ENCODE measurements at places on chromosomes 3 and 15. TPM values are rescaled to one million over a fixed set of nuclear protein-coding genes. Genes with fewer than 3 reads are reported as not detected.

- no peak for DNase-seq
Measured at GRCh38 chr3:141849056-141849815, 27.2 kb upstream of the ATP1B3 start.

GRCh38 chr3:41188306-41188705 is 11.0 kb upstream of the CTNNB1 start:
- DNase-seq: no peak

- DNase-seq: no peak
Measured at GRCh38 chr15:95712785-95713184, 617.7 kb upstream of the NR2F2 start.

- DNase-seq: no peak
Measured at GRCh38 chr15:63752979-63753378, 80.8 kb downstream of the HERC1 start.

DNA sequence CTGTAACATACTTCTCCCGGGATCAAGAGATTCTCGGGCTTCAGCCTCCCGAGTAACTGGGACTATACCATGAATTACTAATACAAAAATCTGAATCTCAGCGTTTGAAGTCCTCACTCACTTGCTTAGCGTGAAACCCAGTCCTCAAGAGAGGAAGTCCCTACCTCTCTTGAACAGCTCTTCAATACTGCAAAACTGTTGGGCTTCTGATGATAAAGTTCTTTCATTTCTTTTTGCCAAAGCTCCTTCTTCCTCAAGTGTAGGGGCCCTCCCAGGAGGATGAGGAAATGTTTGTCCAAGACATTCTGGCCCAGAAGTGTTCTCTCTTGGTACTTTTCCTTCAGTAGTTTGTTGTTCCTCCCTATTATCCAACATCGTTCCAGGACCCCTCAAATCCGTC is 48.5 kb downstream of the FMN1 start:
- no peak for DNase-seq

DNA sequence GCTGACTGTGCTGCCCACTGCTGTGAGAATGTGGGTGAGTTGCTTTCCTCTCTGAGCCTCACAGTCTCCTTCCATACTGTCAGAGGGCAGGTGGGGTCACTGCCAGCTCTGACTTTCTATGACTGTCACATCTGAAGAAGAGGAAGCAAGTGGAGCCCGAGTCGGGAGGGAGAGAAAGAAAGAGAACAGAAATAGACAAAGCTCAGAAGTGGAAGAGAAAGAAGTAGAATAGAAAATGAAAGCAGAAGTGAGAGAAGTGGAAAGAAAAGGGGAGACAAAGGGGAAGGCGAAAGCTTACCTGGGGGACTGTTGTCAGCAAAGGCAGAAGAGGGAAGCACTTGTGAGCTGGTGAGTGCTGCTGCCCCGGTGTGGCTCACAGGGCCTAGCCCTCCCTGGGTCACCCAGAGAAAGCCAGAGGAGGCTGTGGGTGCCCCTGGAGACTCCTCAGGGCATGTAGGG is 57.9 kb downstream of the EPHB1 start:
- no peak for DNase-seq

- DNase-seq: peak; percentile 89
Measured at GRCh38 chr3:190566043-190566933, 52.4 kb downstream of the IL1RAP start.

- DNase-seq: no peak
Measured at GRCh38 chr3:101377796-101378195, 57.4 kb upstream of the IMPG2 start.

GRCh38 chr15:57919754-57920153 is 145.8 kb downstream of the ALDH1A2 start:
- DNase-seq: no peak

DNA sequence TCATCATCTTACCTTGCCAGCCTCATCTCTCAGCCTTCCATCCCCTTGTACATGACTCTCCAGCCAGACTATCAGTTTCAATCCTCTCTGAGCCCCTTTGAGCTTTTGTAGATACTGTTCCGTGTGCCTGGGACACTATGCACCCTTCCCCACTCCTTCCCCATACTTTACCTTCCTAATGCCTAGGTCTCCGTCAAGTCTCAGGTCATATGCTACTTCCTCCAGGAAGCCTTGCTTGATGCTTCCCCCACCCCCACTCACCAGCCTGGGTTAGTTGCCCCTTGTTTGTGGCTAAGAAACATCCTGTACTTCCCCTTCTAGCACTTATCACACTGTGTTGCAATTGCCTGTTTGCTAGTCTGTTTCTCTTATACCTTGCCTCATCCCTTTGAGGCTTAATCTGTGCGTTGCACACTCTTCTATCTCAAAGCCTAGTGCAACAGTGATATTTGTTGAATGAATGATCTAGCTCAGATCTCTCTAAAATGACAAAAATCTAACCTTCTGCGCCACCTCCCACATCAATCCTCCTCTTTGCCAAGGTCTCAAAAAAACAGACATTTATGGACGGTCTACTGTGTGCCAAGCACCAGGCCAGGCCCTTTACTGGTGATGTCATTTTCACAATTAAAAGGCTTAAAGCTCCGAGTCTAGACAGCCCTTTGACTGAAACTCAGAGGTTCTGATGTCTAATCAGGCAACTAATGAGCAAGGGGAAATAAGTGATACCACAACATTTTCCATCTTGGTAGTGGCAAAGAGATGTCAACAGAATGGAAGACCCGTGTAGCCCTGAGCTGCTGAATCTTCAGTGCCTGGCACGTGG is 6.5 kb upstream of the USP3 start:
- peak; percentile 62 for DNase-seq

DNA sequence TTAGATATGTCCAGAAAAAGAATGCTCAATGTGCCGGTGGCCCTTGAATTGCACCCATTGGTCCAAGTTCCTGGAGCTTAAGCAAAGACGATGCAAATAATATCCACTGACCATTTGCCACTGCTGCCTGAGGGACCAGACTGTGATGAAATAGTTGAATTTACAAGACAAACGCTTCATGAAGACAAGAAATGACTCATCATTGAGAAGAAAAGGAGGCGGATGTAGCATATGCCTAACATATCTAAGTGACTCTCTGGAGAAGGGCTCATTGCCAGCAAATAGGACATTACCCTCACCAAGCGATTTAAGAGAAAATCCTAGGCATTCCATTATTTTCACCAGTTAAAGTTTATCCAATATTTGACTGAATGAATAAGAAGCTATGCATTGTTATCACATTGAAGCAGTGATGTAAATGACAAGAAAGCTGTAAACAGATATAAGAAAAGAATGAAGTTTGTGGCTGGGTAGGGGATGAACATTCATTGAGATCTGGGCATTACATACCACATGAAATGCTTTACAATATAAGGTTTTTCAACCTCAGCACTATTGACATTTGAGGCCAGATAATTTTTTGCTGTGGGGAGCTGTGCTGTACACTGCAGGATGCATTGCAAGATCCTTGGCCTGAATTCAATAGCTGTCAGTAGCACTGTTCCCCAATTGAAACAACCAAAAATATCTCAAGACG is 48.9 kb upstream of the CPNE4 start:
- no peak for DNase-seq

GRCh38 chr3:99823723-99824711 is 6.4 kb downstream of the CMSS1 start:
- DNase-seq: no peak

DNA sequence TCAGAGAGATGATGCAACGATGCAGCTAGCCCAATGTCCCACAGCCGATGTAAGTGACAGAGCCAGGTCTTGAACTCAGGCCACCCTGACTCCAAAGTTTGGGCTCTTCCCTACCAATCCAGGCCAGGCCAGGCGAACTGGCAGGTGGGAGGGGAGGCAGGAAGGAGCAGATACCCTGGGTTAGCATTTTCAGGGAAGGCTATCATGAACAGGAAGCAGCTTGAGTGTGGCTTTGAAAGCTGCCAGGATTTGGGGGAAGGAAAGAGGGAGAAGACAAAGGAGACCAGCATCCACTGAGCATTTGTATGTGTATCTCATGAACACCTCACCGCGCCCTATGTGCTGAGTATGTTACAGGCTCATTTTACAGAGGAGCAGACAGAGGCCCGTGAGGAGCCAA is 38.8 kb downstream of the LMCD1 start:
- no peak for DNase-seq

DNA sequence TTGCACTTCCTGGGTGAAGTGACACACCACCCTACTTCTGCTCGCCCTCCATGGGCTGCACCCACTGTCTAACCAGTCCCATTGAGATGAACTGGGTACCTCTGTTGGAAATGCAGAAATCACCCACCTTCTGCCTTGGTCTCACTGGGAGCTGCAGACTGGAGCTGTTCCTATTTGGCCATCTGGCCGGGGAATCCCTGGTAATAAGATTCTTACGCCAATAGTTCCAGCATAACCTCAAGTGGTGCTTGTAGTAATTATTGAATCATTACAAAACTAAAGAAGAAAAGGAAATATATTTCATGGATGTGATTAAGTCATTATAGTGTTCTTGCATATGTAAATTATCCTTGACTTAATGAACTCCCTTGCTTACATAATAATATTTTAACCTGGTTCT is 841.9 kb downstream of the CADM2 start:
- DNase-seq: no peak

DNA sequence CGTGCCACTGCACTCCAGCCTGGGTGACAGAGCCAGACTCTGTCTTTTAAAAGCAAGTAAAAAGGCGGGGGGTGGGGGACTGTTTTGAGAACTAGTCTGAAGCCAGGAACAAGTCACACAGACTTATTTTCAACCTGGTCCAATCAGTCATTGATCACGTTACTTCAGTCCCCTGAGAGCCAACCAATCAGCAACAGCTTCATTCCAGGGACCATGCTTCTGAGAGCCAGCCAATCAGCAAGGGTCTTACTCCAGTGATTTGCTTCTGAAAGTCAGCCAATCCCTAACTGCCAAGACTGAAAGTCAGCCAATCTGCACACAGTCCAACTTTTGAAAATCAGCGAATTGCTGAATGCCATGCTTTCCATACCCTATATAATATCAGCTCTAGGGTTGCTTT is 48.6 kb upstream of the C15orf39 start:
- DNase-seq: no peak

DNA sequence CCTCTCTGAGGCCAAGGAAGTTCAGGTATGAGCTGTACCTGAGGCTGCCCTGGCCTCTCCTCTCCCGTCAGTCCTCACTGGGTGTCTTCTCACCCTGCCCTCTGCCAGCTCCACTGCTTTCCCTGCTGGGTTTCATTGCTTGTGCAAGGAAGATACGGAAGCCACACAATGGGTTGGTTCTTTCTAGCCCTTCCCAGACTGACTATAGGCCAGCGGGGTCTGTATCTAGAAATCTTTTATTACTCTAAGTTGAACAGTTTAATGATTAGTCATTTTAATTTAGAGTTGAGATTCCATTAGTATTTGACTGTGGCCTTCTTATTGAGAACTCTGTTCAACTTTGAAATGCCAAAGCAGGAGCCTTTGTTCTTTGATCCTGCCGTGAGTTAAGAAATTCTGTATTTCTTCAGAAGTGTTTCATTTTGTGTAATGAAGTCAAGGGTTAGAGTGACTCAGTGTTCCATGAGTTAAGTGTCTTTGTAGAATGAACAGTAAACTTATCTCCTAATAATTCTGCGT is 16.2 kb downstream of the C3orf62 start:
- no peak for DNase-seq

GRCh38 chr15:82136120-82136519 is 90.3 kb upstream of the MEX3B start:
- DNase-seq: no peak

- DNase-seq: peak; percentile 77
Measured at GRCh38 chr3:50347187-50347813, 1.8 kb upstream of the ZMYND10 start.

GRCh38 chr3:23798456-23798855 is 7.3 kb upstream of the UBE2E1 start:
- no peak for DNase-seq

DNA sequence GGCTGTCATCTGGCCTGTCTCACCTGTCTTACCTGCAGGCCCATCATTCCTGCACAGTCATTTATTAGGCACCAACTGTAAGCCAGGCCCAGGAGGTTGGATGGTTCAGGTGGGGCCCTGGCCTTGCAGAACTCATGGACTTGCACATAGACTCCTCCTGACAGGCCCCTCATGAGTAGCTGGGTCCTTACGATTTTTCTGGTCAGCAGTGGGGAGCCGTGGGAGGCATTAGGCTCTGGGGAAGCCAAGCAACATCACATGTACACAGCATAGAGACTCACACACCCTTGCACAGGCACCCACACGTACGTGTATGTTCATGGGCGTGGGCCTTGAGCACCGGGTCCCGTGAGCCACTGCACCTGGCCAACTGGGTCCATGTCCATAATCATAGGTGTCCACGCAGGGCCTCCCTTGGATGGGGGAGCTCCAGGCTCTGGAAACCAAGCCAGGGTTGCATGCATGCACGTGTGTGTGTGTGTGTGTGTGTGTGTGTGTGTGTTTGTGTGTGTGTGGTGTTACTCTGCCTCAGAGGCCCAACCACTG is 20.3 kb downstream of the CISH start:
- DNase-seq: no peak

GRCh38 chr3:50459785-50460184 is 43.6 kb downstream of the CACNA2D2 start:
- no peak for DNase-seq

DNA sequence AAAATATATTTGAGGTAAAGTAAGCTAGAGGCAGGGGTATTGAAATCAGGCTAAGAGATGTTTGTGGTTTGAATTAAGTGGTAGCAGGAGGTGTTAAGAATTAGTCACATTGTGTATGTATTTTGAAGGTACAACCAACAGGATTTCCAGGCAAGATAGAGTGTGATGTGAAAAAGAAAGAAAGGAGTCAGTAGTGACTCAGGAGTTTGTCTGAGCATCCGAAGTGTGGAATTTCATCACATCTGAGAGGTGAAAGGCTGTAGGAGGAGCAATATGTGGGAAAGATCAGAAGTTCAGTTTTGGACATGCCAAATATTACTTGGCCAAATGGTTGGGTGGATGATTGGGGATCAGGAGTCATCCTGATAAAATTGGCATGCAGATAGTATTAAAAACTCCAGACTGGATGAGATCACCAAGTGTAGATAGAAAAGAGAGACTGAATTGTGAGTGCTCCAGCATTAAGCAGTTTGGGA is 32.1 kb upstream of the EBLN2 start:
- DNase-seq: no peak

Gene LYZL4
- total RNA-seq: not detected

Gene IGF2BP2
- 5.5 TPM for total RNA-seq

Gene CHL1
- total RNA-seq: 5.5 TPM

Gene ARL14
- total RNA-seq: 2.9 TPM

Gene KBTBD12
- total RNA-seq: 5.5 TPM

Gene GAP43
- total RNA-seq: not detected

Gene GRM7
- total RNA-seq: 0.86 TPM

Gene GPR62
- 0.57 TPM for total RNA-seq

Data from ureter (tissue), 1 donor.